ENCODE measurements at places on chromosomes 3 and 15. TPM values are rescaled to one million over a fixed set of nuclear protein-coding genes. Genes with fewer than 3 reads are reported as not detected.

- no peak for DNase-seq
Measured at GRCh38 chr15:74046275-74046674, 36.1 kb downstream of the GOLGA6A start.

DNA sequence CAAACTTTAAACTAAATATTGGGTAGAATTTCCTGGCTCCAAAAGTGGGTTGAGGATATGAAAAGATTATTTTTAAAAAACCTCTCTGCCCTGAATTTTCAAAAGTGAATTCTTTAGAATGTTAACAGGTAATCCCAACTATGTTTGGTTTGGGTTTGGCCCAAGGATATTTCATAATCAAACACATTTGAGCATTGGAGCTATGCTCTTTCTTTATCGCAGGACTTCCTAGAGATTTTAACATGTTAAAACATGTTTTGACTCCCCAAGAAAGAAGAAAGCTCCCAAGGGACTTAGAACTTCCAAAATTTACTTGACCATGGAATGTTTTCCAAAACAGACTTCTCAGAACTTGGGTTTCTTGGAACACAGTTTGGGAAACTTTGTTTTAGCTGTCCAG lies 75.6 kb upstream of the SYNPR start:
- no peak for DNase-seq

- no peak for DNase-seq
Measured at GRCh38 chr3:37968813-37969595, 21.6 kb upstream of the VILL start.

DNA sequence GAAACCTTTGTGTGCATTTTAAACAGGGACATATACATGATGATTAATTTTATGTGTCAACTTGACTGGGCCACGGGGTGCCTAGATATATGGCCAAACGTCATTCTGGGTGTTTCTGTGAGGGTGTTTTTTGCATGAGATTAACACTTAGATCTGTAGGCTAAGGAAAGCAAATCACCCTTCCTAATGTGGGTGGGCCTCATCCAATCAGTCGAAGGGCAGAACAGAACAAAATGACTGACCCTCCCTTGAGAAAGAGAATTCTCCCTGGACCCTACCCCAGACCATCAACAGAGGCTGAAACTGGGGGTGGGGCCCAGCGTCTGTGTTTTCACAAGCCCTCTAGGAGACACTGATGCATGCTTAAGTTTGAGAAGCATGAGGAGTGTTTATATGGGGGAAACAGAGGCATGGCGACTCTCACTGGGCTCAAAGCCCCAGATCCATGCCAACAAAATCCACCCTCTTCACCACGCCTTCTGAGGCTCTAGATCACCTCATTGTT lies 56.2 kb downstream of the ITGA11 start:
- no peak for DNase-seq

The STAC gene
- 2.0 TPM for polyA plus RNA-seq

The UBE2Q2 gene
- polyA plus RNA-seq: 45.8 TPM

The NEK10 gene
- 9.1 TPM for polyA plus RNA-seq

The ULK4 gene
- 6.5 TPM for polyA plus RNA-seq

The GHSR gene
- polyA plus RNA-seq: not detected

The PCOLCE2 gene
- 3.9 TPM for polyA plus RNA-seq

The FEZF2 gene
- not detected for polyA plus RNA-seq

All from right lung (tissue), 10 donors.